ENCODE measurements at places on chromosomes 13 and 19.
A peak's percentile ranks its signal among the peaks of the same experiment; 100 is the strongest.

DNA sequence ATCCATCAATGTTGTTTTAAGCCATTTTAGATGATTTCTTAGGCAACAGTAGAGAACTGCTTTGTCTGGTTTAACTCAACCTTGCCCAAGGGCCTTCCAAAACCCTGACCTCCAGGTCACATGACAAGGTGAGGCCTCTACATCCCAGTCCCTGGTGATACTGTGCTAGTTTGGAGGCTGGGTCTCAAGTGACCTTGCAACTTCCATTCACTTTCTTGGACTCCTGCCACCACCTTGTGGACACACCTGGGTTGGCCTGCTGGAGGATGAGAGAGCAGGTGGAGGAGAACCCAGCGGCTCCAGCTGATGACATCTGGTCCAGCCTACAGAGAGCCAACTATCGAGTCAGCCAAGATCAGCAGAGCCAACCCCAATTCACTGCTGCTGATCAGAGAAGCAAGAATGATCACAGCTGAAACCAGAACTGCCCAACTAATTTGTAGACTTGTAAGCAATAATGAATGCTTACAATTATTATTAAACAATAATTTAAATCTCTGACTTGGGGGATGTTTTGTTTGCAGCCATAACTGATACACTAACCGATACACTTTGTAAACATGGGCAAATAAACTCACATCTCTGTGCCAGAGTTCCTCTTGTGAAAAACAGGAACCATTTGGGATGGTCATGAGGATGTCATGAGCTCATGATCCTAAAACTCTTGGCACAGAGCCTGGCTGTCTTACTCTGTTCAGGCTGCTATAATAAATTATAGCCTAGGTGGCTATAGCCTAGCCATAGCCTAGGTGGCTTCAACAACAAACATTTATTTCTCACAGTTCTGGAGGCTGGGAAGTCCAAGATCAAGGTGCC is 11.5 kb downstream of the FAM187B start:
- no peak for DNase-seq

DNA sequence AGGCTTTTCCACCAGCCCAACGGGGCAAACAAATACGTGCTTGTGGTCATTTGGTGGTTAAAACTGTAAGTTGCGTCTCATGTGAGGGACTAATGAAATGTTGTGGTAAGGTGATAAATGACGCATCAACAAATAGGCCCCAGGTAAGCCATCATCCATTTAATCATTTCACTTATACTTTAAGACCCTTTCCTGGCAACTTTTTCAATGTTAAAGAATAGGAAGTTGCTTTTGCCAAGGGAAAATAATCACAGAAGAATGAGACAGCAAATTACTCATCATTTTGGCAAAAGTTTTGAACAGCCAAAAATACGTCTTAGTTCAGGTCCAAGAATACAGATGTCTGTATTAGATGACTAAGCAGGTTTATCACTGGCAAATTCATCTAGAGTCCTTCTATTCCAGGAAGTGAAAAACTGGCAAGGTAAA is 660.4 kb downstream of the SLITRK1 start:
- DNase-seq = peak; percentile 92

- peak; percentile 70 for DNase-seq
Measured at GRCh38 chr19:7986321-7987113, 18.9 kb downstream of the ELAVL1 start.

DNA sequence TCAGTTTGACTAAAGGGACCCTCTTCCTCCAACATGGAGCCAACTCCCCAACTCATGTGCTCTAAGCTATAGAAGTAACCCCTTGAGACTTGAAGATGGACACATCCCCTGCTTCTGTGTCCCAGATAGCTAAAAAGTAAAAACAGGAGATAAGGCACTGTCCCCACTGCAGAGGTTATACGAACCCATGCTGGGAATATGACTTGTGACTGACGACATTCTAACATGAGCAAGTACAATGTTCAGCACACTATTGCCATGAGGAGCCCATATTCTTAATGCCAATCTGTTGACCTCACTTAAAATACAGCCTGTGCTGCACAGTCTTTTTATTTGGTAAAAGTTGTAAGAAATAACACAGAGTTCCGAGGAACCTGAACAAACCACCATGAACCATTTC is 71.4 kb downstream of the ABCC4 start:
- no peak for DNase-seq

GRCh38 chr13:63910511-63910910 is 2494.9 kb upstream of the PCDH20 start:
- DNase-seq = peak; percentile 6

- DNase-seq = no peak
Measured at GRCh38 chr13:93325303-93326233, 99.0 kb downstream of the GPC6 start.

Data from astrocyte (in vitro differentiated cells and primary cell).